ENCODE measurements at places on chromosomes 3 and 15. TPM values are rescaled to one million over a fixed set of nuclear protein-coding genes. Genes with fewer than 3 reads are reported as not detected.

Gene NECTIN3
- total RNA-seq: 163 TPM

Gene OIP5
- 12.3 TPM for total RNA-seq

Gene TNNC1
- total RNA-seq: not detected

Gene SLC38A3
- total RNA-seq: not detected

Gene KNL1
- 63.7 TPM for total RNA-seq

Gene RNU5B-1
- not detected for total RNA-seq

Gene SGO1
- total RNA-seq: 15.5 TPM

Gene FBXW12
- not detected for total RNA-seq

Gene GRM2
- not detected for total RNA-seq

Gene SCN11A
- total RNA-seq: under 0.01 TPM

Gene UBAP1L
- 2.2 TPM for total RNA-seq

Gene TLR9
- total RNA-seq: not detected

Gene IL12A
- 7.2 TPM for total RNA-seq

Gene PEX5L
- total RNA-seq: not detected

Gene PP2D1
- total RNA-seq: not detected

Gene EPB42
- total RNA-seq: not detected

Gene LCTL
- total RNA-seq: not detected

Gene HTR3E
- total RNA-seq: not detected

Gene UBA5
- total RNA-seq: 52.3 TPM

Gene REC114
- total RNA-seq: not detected

Gene CLEC3B
- not detected for total RNA-seq

Gene MAGI1
- 18.6 TPM for total RNA-seq

Gene TNFAIP8L3
- total RNA-seq: 2.9 TPM

Gene LRRIQ4
- total RNA-seq: 0.14 TPM

Gene RARRES1
- total RNA-seq: 14.0 TPM

Gene PRRT3
- total RNA-seq: 2.6 TPM

Gene ZMYND10
- total RNA-seq: 0.22 TPM

Gene LAMB2
- total RNA-seq: 395 TPM

Gene SLC25A38
- 30.6 TPM for total RNA-seq

Gene PIF1
- 2.6 TPM for total RNA-seq

Gene STX19
- not detected for total RNA-seq

Gene ACY1
- 35.8 TPM for total RNA-seq

Gene TGM5
- not detected for total RNA-seq

Gene MYL3
- not detected for total RNA-seq

Gene LIPC
- total RNA-seq: 0.29 TPM

Gene SCN5A
- 1.1 TPM for total RNA-seq

Gene TTLL3
- 23.0 TPM for total RNA-seq

Gene WNT5A
- total RNA-seq: 128 TPM

Measured in placental pericyte (primary cell).